ENCODE measurements at places on chromosomes 11 and 22.

GRCh38 chr11:117814766-117815261, 9.7 kb downstream of the FXYD2 start:
- DNase-seq: peak; percentile 69

GRCh38 chr11:702462-703461, 3.3 kb upstream of the EPS8L2 start:
- no peak for DNase-seq

GRCh38 chr11:132994966-132995365, 537.3 kb downstream of the OPCML start:
- no peak for DNase-seq

DNA sequence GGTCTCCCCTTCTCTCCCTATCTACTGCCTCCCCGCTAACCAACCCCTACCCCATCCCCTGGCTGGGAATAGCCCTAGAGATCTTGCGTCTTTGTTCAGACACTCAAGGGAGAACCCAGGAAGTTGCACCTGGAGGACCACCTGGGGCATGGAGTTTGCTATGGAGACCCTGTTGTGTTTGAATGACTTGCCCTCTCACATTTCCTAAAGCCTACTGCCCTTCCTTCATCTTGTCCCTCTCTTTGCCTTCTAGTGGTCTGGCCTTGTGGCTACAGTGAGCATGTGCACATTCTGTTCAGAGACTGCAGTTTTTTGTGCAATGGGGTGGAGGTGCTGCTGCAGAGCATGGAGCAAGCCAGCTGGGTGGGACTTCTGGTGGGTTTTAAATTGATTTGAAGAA, 42.5 kb downstream of the ZNRF3 start:
- DNase-seq: no peak

DNA sequence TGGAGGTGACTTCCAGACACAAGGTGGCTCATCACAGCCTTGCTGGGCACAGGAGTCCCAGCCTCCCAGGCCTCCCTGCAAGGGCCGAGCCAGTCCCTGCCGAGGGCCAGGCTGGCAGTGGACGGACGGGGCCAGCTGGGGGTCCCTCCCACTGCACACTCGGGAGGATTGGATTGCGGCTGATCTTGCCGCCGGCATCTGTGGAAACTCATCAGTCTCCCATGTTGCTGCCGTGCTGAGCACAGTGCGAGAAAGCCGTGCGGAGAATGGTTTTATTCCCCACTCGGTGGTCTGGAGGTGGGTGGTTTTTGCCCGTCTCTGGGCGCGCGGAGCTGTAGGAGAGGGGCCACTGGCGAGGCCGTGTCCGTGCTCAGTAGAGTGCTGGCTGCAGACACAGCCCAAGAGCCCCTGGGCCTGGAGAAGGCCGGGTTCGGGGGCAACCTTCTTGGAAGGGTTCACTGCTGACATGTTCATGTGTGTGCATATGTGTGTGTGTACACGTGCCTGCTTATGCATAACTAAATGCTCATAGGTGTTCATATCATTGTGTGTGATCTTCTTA, 1246.4 kb downstream of the BRD1 start:
- DNase-seq: no peak

GRCh38 chr11:88538098-88538497, 200.6 kb upstream of the CTSC start:
- no peak for DNase-seq

DNA sequence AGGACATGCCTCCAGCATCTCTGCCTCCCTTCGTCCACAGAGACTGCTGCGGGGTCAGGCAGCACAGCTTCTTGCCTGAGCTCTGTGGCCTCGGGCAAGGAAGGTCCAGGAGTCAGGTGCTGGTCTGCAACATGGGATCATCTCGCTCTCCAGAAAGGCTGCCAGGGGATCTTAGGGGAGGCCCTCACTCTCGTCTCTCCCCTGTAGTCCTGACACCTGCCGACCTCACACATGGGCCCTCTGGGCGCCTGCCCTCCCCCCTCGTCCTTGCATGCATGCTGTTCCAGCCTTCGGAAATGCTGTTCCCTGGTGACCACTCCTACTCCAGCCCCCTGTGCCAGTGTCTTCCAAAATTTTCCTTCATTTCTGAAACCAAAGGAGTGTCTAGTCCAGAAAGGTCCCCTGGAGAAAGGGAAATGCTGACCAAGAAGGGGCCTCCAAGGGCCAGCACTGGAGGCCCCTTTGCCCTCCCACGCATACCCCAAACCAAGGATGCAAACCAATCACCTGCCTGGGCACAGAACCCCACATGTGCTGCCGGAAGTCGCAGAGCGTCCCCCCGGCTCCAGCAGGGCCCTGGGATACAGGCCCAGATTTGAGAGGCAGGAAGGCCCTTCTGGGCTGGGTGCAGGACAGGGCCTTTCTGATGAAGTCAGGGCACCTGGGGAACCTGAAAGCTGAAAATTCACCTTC, 41.0 kb downstream of the IGF2 start:
- no peak for DNase-seq

- no peak for DNase-seq
Measured at GRCh38 chr11:117734601-117735024, 62.4 kb downstream of the DSCAML1 start.

GRCh38 chr11:2968341-2968900, 23.7 kb downstream of the NAP1L4 start:
- no peak for DNase-seq

DNA sequence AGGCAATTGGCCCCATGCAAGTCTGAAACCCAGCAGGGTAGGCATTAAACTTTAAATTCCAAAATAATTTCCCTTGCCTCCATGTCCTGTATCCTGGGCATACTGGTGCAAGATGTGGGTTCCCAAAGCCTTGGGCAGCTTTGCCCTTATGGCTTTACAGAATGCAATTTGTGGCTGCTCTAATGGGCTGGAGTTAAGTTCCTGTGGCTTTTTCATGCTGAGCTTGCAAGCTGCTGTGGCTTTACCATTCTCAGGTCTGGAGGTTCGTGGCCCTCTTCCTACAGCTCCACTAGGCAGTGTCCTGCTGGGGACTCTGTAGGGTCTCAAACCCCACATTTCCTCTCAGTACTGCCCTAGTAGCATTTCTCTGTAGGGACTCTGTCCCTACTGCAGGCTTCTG, 15.0 kb upstream of the BIRC3 start:
- no peak for DNase-seq

DNA sequence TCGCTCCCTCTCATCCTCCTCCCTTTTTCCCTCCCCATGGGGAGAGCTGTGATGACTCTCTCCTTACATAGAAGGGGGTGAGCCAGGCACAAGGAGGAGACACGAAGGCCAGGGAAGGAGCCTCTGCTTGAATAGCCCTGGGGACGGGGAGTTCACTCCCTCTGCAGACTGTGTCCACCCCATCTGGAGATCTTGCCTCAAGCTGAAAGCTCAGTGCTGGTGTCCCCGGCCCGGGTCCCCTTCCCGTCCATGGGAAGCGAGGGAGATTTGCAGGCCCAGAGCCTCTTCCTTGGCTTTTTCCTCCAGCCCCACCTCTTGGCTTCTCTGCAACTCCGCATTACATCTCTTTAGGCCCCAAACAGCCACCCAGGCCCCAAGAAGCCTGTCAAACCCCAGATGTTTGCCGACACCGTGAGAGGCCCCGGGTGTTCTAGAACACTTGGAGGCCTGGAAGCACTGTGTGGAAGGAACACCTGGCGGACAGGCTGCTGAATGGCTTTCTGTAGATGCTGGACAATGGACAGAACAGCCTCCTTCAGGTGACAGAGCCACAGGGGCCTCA, 32.3 kb downstream of the LINC01488 start:
- DNase-seq: no peak

DNA sequence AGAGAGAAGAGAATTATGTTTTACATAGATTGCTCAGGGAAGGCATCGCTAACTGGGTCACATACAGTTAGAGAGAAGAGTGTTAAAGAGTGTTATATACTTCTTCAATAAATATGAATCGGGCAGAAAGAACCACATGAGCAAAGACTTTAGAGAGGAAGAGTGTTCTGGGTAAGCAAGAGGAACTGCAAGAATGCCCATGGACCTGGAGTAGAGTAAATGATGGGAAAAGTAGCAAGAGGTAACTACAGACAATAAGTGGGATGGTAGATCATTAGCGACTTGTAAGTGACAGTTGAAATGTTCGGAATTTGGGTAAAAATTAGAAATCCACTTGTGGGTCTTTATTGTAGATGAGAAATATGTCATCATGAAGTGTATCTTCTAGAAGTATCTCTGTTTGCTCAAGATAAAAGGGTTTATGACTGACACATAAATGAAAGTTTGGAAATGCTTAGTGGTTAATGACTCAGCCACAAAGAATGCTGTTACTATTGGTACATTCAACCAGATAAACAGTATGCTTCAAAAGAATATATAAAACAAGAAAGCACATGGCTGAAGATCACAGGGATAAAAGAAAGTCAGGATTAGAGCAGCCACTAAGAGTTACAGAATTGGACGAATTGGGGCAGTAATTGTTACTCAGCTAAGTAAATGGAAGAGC, 229.3 kb downstream of the CASP12 start:
- no peak for DNase-seq

DNA sequence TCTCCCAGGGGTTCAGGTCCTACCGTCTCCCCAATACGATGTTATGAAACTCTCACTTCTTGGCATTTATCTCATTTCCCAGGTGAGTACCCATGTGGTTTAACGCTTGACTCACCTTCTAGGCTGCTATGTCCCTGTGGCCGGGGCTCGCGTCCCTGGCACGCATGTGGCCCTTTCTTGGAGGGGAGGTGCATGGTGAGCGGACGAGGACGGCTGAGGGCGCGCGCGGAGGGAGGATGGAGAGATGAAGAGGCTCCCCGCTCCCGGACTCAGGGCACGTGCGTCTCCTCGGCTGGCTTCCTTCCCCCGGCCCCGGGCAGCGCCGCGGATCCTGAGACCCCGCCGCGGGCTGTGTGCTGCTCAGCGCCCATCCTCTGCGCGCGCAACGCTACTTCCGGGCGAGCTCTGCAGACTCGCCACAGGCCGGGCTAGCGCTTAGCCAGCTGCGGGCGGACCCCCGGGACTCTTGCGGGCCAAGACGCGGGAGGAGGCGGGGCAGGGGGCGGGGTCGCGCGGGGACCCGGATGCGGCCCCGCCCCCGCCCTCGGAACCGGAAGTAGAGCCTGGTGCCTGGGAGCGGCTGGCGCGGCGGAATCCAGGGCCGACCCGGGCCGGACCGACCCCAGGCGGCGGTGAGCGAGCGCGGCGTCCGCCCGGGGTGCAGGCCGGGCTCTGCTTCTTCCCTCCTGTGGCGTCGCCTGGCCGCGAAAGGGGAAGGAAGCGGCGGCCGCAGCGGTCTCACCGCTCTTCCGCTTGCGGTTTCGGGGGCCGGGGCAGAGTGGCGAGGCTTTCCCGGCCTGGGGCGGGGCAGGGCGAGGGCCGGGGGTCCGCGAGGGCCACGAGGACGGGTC, at the start of gene CTTN:
Gene CTTN, plus strand, starts transcription at position 547 of the 851 bp plus-strand sequence. CDS start 8,769 bp downstream, outside the sequence.
- peak; percentile 80 for DNase-seq

DNA sequence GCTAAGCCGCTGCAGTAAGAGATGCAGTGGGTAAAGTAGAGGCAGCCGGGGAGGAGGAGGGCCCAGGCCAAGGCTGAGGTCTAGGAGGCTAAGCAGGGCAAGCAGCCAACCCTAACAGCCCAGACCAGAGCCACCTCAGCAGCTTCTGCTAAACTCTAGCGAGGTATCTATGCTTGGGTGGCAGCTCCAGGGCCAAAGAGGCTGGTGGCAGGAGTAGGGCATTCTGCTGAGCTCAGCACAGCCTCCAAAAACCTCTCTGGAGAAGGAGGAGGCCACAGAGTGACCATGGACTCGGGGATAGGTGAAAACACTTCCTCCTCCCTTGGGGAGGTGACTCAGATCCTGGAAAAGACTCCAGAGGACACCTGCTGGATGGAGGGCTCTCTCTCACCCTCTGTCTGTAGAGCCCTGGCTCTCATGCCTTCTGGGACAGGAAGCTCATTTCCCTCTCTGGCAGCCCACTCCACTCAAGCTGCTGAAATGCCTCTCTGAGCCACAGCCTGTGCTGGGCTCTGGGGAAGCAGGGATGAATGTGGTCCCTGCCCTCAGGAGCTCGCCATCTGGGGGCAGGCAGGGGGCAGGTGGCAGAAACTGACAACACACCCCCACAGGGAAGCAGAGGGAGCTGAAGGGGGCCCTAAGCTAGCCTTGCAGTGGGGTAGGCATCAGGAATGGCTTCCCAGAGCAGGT, 16.5 kb upstream of the TPBGL start:
- no peak for DNase-seq

DNA sequence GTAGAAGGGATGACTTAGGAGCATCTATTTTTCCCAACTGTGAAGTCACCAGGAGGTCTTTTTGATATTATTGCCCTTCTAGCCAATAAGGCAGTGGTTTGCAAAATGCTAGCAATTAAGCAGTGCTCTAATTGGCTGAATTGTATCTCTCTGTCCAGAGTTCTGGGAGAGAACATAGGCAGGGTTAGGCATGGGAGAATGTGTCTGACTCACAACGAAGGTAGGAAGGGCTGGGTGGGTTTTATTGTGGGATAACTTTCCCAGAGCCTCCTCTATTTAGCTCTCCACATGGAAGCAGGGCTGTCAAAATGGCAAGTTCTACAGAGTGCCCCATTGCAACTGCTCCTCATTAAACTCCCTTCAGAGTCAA, 415.9 kb upstream of the CADM1 start:
- DNase-seq: no peak

GRCh38 chr11:117525866-117526542, 198.3 kb downstream of the CEP164 start:
- no peak for DNase-seq

DNA sequence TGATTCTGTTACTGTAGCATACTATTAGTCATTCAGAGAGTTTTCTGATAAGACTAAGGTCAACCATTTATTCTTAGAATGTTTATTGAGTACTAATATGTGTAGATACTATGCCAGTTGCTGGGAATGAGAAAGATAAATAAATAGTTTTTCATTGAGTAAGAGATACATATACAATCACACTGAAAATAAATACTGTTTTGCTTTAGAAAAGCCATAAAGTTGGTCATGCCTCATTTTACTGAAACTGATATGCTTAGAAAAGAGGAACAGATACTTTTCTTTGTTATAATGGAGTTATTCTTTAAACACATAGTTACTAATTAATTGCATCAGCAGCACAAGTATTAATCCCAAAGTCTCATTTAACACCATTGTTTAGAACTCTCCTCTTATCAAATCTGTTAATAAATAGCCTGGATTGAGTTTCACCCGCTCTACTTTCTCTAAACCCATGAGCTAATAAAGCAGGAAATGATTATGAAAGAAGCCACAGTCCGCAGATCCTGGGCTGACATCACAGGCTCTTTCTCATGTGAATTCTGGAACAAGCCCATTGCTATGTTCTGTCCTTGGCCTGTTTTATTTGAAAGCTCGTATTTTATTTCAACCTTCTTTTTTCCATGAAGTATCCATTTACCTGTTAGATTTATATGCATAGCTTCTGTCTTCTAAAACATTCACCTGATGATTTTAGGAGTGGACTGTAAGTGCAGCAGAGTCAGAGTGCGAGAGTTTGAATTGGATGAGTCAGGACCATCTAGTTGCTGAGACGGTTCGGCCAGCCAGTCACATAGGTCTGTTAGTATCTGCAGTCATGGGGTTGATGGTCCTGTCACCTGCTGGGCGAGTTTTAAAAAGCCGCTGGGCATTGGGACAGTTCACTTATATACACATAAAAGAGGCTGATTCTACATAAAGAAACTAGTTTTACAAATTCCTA, 35.5 kb downstream of the PIWIL4 start:
- DNase-seq: peak; percentile 14

GRCh38 chr11:116724813-116725212, 48.0 kb downstream of the BUD13 start:
- no peak for DNase-seq
